SW 1271 (cell line): ENCODE measurements at places on chromosomes 7 and 10.
A peak's percentile ranks its signal among the peaks of the same experiment; 100 is the strongest.

- no peak for DNase-seq
These were observed 16.3 kb upstream of the GIMAP6 start for GRCh38 chr7:150648353-150649079.

DNA sequence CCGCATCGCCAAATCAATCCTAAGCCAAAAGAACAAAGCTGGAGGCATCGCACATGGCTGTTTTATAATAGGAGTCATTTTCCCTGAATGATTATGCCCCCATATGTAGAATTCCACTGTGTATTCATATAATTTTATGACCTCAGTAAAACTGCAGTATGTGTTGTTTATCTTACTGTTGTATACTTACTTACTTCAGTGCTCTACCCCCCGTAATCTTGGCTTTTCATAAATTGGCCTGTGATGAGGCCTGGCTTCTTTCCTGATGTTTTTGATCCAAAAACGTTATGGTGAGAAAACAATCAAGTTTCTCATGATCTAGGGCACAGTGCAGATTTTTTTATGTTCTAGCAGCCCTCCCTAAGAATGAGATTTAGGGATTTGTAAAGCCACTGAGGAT, 306.4 kb upstream of the FZD1 start:
- DNase-seq, result no peak

DNA sequence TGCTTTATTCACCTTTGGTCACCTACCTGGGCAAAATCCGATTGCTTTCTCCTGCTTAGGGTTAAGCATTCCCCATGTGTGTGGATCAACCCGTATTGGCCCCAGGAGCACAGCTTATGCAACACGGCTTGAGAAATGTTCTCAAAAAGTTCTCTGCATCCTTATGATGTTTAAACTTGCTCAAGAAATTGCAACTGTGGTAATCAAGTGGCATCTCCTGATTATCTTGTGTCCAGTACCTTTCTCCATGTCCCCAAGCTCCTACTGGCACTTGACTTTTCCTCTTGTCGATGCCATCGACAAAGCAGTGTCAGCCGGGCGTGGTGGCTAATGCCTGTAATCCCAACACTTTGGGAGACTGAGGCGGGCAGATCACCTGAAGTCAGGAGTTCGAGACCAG, 4.7 kb upstream of the PKD2L1 start:
- DNase-seq, result no peak

GRCh38 chr10:43864656-43865055, 216.0 kb upstream of the ZNF32 start:
- DNase-seq, result no peak

- peak; percentile 51 for DNase-seq
These were observed 383 bp downstream of the MARVELD1 start for GRCh38 chr10:97713826-97714400.

DNA sequence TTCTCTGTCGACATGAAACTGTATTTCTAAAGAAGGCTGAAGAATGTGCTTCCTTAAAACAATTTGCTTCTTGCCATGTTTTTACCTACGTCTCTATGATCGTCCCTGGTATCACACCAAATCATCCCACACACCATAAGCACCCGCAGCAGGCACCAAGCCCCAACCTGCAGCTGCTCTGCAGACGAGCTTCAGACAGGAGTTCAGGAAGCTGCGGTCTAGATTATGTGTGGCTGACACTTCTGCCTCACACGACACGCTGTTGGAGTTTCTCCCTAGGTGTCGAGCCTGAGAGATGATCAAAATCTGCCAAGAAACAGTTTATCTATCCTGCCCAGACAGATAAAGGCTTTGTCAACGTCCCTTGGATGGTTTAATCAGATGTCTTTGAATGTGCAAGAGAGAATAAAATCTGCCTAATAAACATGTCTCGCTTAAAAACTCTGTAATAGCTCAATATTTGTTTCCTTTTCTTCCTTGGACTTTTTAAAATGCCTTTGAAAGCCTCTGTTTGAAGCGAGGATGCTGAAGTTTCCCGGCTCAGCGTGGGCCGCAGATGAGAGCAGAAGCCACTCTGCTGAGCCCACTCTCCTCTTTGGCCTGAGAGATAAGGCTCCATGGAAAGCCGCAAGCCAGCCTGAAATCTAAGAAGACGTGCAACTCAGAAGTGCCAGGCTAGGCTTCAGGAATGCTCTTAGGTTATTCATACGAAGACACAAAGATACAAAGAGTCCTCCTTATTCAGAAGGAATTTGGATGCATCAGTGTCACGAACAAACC, 158.3 kb upstream of the PFKP start:
- DNase-seq, result no peak
